Left ventricle myocardium inferior (tissue), 1 donor: ENCODE measurements at places on chromosomes 5 and 9.

GRCh38 chr5:81422671-81423070 lies 28.7 kb upstream of the ACOT12 start:
- peaks cover 24% of the 10 kb centered on the region for H3K4me1 ChIP-seq
- H3K27ac ChIP-seq: no peak overlapping the region
- H3K36me3 ChIP-seq: peaks cover 26% of the 10 kb centered on the region

DNA sequence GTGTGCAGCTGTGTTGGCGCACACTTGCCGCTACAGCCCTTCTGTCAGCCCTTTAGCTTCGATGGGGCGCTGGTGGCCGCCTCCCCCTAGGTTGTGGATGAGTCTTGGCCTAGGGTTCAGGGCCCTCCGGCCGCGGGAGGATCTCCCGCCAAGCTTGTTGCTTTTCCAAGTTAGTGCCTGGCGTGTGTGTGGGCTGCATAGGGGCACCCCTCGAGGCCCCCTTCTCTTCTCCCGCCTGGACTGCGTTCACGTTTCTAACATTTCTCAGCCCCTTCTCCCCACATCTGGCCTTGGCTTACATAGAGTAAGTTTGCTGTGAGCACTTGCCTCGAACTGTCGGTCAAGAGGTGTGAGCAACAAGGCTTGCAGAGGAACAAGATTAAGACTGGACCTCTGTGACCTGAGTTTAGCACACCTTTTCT lies 413 bp upstream of the OXCT1 start:
- H3K36me3 ChIP-seq: no peaks in the 10 kb centered on the region
- H3K4me1 ChIP-seq: peaks cover 36% of the 10 kb centered on the region
- H3K27me3 ChIP-seq: no peaks in the 10 kb centered on the region
- DNase-seq: no peak
- peak overlapping the region; percentile 93 for H3K27ac ChIP-seq
- peak overlapping the region; percentile 87 for H3K4me3 ChIP-seq

- no peaks in the 10 kb centered on the region for H3K36me3 ChIP-seq
- no peaks in the 10 kb centered on the region for H3K27me3 ChIP-seq
- no peak overlapping the region for H3K4me3 ChIP-seq
- DNase-seq: no peak
- peaks cover 81% of the 10 kb centered on the region for H3K4me1 ChIP-seq
Measured at GRCh38 chr5:140225396-140225795, 50.4 kb downstream of the CYSTM1 start.

DNA sequence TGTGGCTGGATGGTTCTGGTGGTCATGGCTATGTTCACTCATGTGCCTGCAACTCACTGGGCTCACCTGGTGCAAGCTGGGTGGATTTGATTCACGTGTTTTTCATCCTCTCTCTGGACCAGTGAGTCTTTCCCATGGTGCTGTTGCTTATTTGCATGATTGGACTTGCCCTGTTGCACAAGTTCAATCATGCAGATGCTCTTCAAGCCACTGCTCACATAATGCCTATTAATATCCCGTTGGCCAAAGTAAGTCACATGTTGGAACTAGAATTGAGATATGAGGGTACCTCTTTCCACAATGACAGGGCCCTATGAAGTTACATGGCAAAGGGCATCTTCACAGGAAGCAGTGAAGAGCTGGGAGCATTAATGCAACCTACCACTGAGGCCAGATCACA lies 26.5 kb upstream of the MROH2B start:
- H3K4me1 ChIP-seq: peaks cover 51% of the 10 kb centered on the region
- no peak overlapping the region for H3K27ac ChIP-seq

- no peaks in the 10 kb centered on the region for H3K27me3 ChIP-seq
- peaks cover 38% of the 10 kb centered on the region for H3K4me1 ChIP-seq
- H3K27ac ChIP-seq: no peak overlapping the region
- peaks cover 84% of the 10 kb centered on the region for H3K36me3 ChIP-seq
Measured at GRCh38 chr5:126481243-126481642, 58.0 kb downstream of the GRAMD2B start.
